ENCODE measurements at places on chromosomes 2 and 18.
A peak's percentile ranks its signal among the peaks of the same experiment; 100 is the strongest.

GRCh38 chr2:150125188-150125587 lies 362.3 kb downstream of the RND3 start:
- no peak for DNase-seq

DNA sequence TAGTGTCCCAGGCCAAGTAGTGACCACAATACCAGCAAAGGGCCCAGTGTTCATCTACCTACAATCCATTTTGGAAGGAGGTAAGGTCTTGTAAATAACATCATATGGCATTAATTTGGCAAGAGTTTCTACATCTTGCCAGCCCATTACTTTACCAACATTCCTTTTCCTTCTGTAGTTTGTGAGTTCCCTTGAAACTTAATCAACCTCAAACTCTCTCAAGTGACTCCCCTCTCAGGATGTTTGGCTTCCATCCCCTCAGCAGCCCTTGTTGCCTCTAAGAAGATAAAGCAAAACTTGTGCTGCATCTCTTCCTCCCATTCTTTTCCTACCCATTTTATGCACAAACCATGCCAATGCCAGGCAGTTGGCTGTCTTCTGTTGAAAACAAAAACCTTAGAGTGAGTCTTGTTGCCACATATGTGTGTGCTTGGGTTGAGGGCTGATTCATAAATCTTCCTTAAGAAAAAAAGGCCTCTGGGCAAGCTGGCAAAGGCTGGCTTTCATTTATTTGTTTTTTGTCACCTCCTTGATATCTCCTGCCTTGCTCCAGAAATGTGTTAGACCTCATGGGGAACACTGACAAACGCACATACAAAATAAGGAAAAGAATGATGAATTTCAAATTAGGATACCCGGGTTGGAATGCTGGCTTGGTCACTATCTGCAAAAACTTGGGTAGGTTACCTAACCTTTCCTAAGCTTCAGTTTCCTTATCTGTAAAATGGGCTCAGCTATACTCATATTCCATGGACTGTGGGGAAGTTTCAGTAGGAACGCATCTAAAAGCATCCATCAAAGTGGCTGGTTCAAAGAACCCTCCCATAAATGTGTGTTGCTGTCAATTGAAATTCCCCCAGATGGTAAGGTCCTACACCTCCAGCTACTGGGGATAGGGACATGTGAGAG lies 29.4 kb upstream of the ST3GAL5 start:
- no peak for DNase-seq

GRCh38 chr2:54204476-54204875 lies 51.6 kb downstream of the TSPYL6 start:
- DNase-seq: no peak

GRCh38 chr2:160657196-160657595 lies 163.6 kb upstream of the RBMS1 start:
- peak; percentile 52 for DNase-seq

GRCh38 chr2:238852206-238852869 lies 4.5 kb downstream of the TWIST2 start:
- DNase-seq: no peak

All from fibroblast of the conjunctiva (primary cell).